ENCODE measurements at places on chromosomes 16 and 17.

- no peak for DNase-seq
Observed at GRCh38 chr17:62778990-62779681, 29.0 kb downstream of the MARCHF10 start.

GRCh38 chr17:12512694-12513355, 152.9 kb upstream of the MYOCD start:
- no peak for DNase-seq

GRCh38 chr17:73455050-73455687, 143.4 kb upstream of the CDC42EP4 start:
- DNase-seq, result no peak

GRCh38 chr16:47377154-47377553, 83.7 kb downstream of the ITFG1 start:
- no peak for DNase-seq

- no peak for DNase-seq
Observed at GRCh38 chr17:45930420-45930951, 36.1 kb downstream of the MAPT start.

GRCh38 chr17:31112001-31112661, 17.4 kb downstream of the NF1 start:
- DNase-seq, result no peak

DNA sequence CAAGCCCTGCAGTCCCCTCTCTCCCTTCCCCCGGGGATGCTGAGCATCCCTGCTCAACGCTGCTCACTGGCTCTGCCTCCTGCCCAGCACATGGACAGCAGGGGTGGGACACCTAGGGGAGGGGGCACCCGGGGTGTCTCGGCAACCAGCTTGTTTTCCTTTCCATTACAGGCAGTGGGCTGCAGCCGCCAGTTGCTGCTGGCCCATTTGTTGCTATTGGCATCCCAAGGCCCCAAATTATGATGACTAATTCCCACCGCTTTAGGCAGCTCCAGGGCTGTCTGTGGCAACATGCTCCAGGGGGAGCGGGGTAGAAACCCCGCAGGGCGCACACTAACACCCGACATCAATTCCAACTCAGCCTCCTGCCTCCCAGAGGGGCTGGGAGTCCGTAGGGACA, 4.9 kb downstream of the SDK2 start:
- no peak for DNase-seq

GRCh38 chr16:62201911-62202310, 165.7 kb upstream of the CDH8 start:
- no peak for DNase-seq

GRCh38 chr16:89281189-89281577, 63.7 kb downstream of the ZNF778 start:
- no peak for DNase-seq

DNA sequence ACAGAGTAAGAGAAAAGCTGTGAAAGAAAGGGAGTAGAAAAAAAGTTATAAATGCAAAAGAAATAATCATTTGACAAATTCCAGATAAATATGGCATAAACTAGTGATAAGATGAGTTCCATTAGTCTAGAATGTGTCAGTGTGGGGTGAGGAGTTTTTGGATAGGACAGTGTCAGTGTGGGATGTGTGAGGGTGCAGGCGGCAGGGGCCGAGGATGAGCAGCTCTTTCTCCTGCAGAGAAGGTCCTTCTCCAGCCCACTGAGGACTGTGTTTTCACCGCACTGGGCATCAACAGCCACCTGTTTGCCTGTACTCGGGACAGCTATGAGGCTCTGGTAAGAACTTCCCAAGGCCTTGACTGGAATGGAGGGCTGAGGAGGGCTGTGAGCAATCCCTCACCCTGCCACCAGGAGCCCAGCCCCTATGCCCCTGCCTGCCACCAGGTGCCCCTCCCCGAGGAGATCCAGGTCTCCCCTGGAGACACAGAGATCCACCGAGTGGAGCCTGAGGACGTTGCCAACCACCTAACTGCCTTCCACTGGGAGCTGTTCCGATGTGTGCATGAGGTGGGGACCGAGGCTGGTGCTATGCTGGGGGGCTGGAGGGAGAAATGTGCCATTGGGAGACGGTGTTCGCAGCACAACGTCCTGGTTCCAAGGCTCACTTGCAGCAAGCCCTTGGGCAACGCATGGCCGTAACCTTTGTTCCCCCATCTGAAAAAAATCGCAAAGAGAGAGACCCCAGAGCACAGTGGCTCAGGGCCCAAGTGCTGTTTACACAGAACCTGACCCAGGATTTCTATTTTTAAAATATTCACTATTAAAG, 13.1 kb downstream of the RAPGEFL1 start:
- DNase-seq, result peak; percentile 25

DNA sequence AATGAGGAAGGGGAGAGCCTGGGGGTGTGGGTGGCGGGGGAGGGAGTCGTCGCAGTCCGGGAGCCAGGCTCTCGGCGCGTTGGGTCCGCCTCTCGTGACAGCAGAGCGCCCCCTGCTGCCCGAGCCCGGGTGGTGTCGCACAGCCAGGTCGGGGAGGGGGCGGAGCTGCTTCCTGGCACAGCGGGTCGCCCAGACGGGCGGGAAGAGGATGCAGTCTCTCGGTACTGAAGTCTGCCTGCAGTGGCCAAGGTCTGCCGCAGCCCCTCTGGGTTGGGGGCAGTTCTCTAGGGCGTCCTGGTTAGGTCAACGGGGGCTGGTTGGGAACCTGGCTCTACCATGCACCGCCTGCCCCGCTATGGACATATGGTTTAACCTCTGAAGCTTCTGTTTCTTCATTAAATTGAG, 38.2 kb upstream of the CCDC182 start:
- peak; percentile 48 for DNase-seq

DNA sequence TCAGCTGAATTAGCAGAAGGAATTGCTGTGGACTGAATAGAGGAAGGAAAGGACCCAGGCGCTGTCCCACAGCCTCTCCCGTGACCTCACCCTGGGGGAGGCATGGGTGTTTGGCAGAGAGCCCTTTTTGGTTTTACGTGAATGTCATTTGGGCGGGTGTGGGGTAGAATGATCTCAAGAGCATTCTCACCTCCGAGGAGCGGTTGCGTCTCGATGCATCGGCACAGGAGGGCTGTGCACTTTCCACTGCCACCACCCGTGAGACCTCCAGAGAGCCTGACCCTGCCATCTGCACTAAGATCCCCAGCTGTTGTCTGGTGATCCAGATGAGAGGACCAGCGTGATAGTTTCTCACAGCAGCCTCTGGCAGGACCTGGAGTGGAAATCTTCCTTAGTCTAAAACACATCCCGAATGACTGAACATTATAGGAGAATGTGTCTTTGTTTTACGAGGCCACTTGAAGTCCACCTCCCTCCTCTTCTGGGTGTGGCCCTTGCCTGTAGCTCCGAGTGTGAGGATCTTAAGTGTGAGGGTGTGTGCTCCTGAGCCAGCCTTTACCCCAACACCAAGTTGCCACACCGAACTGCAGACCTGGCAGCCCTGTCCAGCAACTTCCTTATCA, 29.3 kb downstream of the FOXK2 start:
- no peak for DNase-seq

- no peak for DNase-seq
Observed at GRCh38 chr16:12801511-12802042, 2.1 kb downstream of the CPPED1 start.

DNA sequence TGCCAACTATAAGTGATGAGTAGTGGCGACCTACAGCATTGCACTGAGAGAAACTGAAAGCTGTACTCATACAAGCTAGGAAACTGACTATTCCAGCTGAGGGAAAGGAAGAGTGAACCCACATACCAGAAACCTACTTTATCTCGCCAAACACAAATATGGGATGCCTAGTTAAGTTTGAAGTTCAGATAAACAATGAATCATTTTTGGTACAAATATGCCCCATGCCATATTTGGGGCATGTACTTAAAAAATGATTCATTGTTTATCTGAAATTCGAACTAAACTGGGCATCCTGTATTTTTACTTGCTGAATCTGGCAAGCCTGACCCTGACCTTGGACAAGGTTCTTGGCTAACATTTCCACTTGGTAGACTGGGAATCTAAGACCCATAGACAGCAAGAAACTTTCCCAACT, 527.8 kb upstream of the PSMD7 start:
- no peak for DNase-seq

DNA sequence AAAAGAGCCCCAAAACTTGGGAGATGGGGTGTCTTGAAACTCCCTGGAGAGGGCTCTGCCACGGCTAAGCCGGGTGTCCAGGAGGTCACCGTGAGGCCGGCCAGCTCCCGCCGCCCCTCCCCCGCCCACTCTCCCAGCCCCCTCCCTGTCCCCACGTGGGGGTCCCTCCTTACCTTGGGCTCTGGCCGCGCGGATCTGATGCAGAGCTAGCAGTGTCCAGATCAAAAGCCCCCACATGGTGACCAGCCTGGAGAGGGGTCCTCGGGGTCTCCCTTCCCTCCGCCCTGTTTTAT, 447 bp downstream of the SDK2 start:
- DNase-seq, result no peak

GRCh38 chr17:66676421-66676820, 158.5 kb upstream of the CACNG5 start:
- no peak for DNase-seq

DNA sequence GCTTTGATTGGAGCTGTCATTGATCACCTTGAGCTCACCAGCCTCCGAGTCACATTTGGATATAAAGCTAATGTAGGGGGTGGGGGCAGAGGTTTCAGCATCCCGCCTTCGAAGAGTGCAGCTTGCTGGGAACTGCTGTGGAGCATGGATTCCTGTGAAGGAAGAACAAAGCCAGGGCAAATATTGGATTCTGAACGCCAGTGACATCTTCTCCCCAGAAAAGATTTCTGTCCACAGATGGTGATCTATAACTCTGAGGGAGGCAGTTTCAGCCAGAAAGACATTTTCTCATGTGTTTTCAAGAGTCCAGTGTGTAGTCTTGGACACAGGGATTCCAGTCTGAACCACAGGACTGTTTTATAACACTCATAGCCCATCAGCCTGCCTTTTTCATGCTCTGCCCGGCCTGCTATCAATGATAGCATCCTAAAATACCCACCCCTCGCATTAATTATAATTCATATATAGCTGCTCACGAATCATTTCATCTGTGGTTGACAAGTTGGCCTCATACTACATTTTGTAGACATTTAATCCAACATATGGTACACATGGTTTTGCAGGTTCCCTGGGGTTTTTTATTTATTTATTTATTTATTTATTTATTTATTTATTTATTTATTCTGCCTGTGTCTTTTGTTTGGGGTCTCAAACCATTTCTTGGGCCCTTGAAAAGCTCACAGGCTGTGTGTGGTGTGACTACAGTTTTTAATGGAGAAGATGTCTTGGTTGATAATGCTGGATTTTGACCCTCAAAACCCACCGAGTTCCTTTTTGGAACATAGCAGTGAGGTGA, 47.1 kb upstream of the SALL1 start:
- DNase-seq, result no peak

DNA sequence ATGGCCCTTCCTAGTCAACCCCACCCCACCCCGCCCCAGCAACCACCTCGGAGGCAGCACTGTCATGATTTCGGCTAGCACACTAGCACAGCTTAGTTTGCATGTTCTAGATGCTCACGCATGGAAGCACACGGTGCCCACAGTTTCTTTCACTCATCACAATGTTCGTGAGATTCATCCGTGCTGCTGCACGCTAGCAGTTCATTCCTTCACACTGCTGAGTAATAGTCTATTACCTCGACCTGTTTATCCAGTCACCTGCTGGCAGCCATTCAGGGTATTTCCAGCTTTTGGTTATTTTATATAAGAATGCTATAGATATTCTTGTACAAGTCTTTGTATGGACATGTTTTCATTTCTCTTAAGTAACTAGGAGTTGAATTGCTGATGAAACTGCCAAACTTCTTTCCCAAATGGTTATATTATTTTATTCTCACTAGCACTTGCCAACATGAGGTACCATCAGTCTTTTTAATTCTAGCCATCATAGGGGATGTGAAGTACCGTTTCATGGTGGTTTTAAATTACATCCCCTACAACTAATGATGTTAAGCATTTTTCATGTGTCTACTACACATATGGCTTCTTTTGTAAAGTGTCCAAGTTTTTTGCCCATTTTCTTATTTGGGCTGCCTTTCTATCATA, 75.7 kb downstream of the CYTH1 start:
- DNase-seq, result no peak

DNA sequence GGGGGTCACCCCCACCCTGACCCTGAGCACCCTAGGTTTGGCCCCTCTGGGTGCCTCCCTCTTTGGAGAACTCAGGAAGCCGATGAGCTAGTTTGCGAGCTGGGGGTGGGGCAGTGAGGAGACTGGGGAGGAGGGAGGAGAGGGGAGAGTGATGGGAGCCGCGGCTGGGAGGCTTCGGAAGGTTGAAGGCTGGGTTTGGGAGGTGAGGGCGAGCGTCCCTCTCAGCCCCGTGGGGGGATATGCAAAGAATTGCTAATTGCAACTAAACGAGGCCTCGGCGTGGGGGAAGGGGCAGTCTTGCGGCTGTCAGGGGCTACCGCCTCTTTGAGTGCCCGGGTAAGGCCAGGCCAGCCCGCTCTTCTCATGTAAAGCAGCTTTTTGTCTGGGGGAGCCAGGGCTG, 17.6 kb upstream of the FZD2 start:
- no peak for DNase-seq

GRCh38 chr17:36131421-36131820, 27.8 kb downstream of the CCL4 start:
- no peak for DNase-seq

DNA sequence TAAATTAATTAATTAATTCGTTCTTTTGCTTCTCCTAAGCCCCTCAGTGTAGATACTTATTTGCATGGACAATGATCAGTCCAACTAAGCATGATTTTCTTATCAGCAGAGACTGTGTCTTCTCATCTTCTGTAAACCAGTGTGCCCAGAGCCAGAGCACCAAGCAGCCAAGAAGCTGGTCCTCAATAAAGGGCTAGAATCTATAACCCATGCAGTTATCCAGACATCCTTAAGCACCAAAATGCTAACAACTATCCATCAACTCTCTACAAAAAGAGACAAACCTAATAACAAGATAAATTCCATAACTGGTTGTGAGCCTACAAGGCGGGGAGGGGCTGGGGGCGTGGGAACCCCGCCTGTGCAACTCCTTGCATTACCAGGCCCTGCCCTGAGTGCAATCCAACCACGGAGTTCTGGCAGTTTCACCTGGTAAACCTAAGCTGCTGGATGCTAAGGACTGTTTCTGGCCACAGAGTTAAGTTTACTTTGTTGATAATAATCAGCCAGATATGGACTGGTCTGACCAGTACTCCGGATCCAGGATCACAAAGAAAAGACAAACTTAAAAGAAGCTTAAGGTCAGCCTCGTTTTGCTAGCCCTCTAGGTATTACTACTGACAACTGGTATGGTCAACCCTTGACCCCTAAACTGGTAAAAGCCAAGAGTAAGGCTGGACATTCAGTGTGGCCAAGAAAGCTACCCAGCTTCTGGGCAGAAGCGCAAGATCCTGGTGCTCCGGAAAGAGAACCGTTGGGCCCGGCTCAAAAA, 51.5 kb downstream of the ZFHX3 start:
- DNase-seq, result no peak
